Aorta (tissue), 5 donors: ENCODE measurements at places on chromosomes 6 and 20. TPM values are rescaled to one million over a fixed set of nuclear protein-coding genes. Genes with fewer than 3 reads are reported as not detected.

DNA sequence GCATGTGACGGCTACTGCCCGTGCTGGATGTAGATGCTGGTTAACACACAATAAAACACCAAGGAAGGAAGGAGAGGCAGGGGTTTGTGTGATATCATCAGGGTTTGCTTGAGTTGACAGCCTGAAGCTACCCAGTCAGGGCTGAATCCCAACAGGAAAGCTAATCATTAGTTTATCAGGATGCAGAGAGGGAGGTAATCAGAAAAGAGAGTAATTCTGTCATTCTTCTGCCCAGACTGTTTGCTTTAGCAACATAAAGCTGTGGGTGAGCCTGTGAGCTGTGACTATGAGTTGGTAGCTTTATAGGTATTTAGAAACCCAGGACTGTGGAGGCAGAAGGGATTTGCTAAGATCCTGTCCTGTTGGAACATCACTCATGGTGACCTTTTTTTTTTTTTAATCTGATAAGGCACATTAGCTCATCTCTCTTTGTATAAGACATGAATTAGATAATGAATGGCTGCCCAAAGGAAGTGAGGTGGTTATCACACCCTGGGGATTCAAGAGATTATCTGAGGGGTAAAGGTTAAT is 79.3 kb downstream of the CAP2 start:
- no peak for DNase-seq

DLK2 gene
- total RNA-seq: not detected

GRCh38 chr6:155287762-155288161 is 23.9 kb downstream of the CLDN20 start:
- no peak for DNase-seq

DNA sequence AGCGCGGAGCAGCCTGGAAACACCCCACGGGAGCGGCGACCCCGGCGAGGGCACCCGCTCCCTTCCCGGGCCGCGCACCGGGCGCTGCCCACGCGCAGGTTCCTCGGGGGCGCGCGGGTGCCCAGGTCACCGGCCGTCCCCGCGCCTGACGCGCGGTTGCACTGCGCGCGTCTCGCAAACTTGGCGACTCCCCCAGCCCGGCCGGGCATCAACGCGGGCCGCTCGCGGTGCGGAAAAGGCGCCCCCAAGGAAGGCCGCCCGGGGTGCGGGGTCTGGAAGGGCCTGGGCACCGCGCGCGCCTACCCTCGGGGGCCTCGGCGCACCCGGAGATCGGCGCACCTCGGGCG is 555 bp upstream of the ZBTB46 start:
- no peak for DNase-seq

DNA sequence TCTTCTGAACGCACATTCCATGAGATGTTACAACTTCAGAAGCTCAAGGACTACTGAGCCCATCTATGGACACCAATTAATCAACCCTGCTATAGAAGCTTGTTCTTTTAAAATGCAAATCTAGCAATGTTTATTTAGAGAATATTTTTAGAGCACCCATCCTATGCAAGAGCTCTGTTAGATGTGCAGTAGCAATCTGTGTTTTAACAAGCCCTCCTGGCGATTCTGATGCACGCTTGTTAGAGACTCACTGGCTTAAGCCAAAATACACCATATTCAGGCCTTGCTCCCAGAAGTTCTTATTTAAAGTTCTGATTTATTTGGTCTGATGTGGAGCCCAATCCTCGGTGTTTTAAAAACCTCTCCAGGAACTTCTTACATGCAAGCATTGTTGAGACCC is 21.1 kb upstream of the ARG1 start:
- DNase-seq: no peak

GRCh38 chr6:67887747-67888545 is 747.1 kb upstream of the ADGRB3 start:
- no peak for DNase-seq

RBPJL gene
- total RNA-seq: not detected

GRCh38 chr6:36118550-36119107 is 11.7 kb upstream of the MAPK13 start:
- no peak for DNase-seq

GRCh38 chr6:118544105-118544504 is 4.0 kb upstream of the PLN start:
- DNase-seq: no peak

SLC52A3 gene
- 0.78 TPM for total RNA-seq

GRCh38 chr6:130128326-130128725 is 94.4 kb downstream of the SAMD3 start:
- no peak for DNase-seq

DNA sequence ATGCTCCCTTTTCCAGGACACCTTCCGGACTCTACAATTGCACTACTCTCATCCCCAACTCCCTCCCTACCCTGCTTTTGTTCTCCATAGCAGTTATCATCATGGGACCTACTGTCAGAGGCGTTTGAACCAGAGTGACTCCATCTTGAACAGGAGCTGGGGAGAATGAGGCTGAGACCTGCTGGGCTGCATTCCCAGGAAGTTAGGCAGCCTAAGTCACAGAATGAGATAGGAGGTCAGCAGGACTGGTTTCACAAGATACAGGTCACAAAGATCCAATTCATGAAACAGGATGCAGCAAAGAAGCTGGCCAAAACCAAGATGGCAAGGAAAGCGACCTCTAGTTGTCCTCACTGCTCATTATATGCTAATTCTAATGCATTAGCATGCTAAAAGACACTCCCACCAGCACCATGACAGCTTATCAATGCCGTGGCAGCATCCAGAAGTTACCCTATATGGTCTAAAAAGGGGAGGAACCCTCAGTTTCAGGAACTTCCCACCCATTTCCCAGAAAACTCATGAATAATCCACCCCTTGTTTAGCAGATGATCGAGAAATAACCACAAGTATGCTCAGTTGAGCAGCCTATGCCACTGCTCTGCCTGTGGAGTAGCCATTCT is 15.6 kb downstream of the SLC13A3 start:
- DNase-seq: no peak
